Activated CD4-positive, alpha-beta T cell treated with anti-CD3 and anti-CD28 coated beads, Interleukin-2, Interleukin-6, amounts not matched to agents 100 ng/mL and 50 ng/mL, durations not matched to agents 16 hours and 8 hours (primary cell): ENCODE measurements at places on chromosomes 3 and 15.
A peak's percentile ranks its signal among the peaks of the same experiment; 100 is the strongest.

DNA sequence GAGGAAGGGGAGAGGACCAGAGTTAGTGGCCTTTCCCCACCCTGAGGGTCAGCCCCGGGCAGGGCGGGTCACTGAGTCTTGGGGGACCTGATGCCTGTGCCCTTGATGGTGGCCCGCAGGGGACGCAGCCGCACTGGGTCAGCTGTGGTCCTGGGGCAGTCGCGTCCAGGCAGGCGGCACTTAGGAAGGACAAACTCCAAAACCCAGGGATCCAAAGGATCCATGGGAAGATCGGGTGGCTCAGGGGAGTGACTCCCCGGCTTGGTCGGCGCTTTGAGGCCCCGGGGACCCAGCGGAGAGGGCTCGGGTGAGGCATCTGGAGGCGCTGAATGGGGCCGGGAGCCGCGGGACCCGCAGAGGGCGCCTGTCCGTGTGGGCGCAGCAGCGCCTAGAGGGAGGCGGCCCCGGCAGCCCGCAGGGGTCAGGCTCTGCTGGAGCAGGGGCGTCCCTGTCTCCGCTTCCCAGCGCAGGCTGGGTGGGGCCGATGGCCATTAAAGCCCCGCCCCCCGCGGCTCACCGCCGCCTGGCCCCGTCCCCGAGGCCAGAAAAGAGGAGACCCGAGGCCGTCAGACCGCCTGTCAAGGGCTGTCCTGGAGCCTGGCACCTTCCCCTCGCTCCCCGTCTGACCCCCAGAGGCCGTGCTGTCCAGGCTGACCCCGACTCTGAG lies 17.5 kb downstream of the CIDEC start:
- peak; percentile 20 for DNase-seq

GRCh38 chr3:152922554-152922953 lies 87.6 kb downstream of the P2RY1 start:
- no peak for DNase-seq

DNA sequence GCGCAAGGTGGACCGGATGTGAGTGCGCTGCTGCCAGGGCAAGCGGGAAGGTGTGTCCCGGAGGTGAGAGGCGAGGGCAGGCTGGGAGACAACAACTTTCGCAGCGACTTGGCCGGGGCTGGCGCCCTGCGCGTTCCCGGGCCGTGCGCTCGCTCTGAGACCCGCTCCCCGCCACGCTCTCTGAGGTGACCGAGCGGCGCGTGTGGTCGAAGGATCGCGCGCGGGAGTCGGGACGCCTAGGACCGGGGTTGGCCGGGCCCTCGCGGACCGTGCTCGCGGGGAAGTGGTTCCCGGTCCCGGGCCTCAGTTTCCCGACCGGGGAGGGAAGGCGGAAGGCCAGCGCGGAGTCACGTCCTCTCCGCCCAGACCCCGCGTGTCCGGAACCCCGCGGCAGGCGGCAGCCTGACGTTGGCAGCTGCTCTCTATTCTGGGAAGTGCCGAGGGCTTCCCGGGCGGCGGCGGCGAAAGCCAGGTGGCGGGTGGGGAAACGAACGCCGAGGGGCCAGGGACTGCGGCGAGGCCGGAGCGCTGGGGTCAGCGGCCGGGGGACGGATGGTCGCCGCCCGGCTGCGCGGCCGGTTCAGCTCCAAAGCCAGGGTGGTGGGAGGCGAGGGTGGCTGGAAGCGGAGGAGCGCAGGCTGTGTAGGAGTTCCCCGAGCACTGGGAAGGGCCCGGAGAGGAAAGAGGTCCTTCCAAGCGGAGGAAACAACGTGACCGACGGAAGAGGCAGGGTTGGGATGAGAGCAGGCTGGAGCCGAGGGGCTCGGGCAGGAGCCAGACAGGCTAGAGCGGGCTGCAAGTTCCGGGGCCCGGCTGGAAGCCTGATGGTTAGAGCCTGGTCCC lies 1.0 kb upstream of the IGF2BP2 start:
- peak; percentile 48 for DNase-seq

GRCh38 chr15:77599357-77599756 lies 33.4 kb downstream of the LINGO1 start:
- no peak for DNase-seq

DNA sequence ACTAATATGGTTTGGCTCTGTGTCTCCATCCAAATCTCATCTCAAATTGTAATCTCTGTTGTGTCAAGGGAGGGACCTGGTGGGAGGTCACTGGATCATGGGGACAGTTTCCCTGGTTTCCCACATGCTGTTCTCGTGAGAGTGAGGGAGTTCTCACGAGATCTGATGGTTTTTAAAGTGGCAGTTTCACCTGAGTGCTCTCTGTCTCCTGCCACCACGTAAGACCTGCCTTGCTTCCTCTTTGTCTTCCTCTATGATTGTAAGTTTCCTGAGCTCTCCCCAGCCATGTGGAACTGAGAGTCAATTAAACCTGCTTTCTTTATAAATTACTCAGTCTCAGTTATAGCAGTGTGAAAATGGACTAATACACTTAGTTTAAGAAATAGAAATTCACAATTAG lies 228.9 kb downstream of the CD47 start:
- DNase-seq, result no peak

DNA sequence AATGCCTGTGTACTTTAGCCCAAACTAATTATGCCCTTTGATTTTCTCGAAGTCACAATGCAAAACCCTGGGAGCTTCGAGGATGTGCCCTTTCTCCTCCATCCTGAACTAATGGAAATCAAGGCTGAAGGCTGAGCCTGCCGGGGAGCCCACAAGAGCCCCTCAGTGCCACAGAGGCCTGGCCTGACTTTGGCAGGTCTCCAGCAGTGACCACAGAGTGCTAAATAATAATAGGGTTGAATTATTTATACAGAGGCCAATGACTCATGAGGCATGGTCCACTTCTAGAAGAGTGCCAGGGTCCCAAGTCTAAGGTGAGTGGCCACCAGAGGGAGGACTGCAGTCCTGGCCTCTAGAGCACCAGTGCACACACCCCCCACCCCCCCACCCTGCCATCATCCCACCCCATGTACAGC lies 19.1 kb upstream of the GLCE start:
- DNase-seq, result no peak

DNA sequence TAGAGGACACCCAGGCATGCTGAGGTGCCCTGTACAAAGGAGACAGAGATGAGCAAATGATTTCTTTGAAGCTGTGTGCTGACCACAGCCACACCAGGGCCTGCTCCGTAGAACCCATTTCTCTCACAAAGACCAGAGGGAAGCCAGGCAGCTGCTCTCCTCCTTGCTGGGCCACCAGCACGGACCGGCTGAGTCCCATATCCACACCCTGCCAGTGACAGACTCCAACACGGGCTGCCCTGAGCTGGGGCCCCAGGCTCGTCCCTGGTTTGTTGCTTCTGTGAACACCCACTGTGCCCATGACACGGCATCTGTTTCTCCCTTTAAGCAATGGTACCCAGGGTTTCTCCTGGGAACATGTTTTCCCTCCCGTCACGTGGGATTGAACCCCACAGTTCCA lies 284.5 kb downstream of the ADAMTS17 start:
- no peak for DNase-seq

GRCh38 chr15:87209891-87210689 lies 1046.4 kb downstream of the NTRK3 start:
- DNase-seq, result no peak

DNA sequence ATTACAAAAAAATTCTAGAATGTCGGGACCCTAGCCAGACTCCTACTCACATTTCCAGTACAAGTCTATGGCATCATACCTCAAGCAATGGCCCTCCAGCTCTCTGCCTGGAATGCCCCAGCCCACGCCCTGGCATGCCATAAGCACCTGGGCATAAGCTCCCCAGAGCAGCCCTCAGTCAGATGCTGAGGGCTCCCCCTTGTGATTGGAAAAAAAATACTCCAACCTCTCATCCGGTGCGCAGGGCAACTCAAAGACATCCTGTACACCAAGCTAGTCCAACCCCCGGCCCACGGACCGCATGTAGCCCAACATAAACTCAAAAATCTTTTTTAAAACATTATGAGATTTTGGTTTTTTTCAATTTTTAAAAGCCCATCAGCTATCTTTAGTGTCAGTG lies 115.4 kb downstream of the NEK10 start:
- DNase-seq, result peak; percentile 43

- DNase-seq, result no peak
Measured at GRCh38 chr3:178673529-178673928, 137.3 kb downstream of the KCNMB2 start.

- DNase-seq, result no peak
Measured at GRCh38 chr3:172577987-172578570, 54.8 kb upstream of the TNFSF10 start.

GRCh38 chr3:64327100-64327804 lies 102.0 kb upstream of the PRICKLE2 start:
- no peak for DNase-seq

- DNase-seq, result no peak
Measured at GRCh38 chr3:49654955-49655556, 19.1 kb upstream of the APEH start.

- no peak for DNase-seq
Measured at GRCh38 chr15:90105521-90105920, 3.3 kb upstream of the IDH2 start.

- DNase-seq, result no peak
Measured at GRCh38 chr3:188706176-188706575, 465.6 kb upstream of the TPRG1 start.

- no peak for DNase-seq
Measured at GRCh38 chr3:122268257-122269024, 56.6 kb upstream of the CSTA start.

DNA sequence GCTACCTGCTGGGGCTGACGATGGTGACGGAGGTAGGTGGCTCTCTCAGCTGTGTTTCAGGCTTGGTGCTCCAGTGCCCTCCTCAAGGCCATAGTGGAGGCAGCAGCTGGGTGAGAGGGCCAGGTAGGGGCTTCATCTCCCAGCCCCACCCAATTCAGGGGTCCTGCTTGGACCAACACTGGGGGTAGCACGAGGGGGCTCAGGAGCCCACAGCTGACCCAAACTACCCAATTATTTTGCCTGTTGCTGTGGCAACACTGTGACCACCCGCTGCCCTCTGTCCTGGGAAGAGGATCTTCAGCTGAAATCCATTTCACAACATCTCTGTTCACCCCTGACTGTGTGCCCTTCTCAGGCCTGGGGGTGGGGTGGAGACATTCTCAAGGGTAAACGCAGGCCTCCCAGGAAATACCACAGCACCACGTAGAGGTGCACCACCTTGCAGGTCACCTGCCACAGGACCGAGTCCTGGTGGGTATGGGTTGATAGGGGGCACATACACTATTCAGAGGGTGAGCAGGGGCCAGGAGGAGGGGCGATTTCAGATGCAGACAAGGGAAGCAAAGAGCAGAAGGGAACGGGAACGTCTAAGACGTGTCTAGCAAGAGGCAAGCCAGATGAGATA lies 62.7 kb downstream of the GRIP2 start:
- no peak for DNase-seq

DNA sequence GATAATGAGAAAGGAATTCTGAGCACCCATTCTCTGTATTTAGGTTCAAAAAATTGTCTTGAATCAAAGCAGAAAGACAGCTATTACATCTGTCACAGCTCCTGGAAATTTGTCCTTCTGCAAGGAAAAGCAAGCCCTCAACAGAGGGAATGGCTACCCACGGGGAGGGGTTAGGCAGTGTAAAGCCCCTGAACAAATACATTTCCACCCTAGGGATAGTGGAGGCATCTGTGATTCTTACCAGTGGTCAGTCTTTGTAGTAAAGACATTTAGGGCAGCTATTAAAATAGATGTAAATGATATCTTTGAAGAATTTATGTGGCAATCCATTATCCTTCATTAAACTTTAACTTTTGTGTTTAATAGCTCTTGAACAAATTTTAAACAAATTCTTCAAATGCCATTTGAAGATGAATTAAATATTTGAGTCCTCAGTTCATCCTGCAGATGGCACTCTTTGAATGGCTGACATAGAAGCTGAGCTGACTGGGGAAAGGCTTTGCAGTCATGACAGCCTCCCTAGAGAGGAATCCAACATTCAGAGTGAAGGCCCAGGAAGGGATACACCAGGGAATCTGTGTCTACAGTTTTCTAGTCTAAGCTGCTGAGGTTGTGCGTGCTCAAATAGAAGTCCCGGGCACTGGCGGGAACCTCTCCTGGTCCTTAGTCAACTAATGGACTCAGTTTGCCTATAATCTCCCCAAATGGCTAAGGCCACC lies 359.7 kb upstream of the ROPN1 start:
- DNase-seq, result peak; percentile 30

- no peak for DNase-seq
Measured at GRCh38 chr3:47495111-47495510, 18.4 kb downstream of the ELP6 start.

DNA sequence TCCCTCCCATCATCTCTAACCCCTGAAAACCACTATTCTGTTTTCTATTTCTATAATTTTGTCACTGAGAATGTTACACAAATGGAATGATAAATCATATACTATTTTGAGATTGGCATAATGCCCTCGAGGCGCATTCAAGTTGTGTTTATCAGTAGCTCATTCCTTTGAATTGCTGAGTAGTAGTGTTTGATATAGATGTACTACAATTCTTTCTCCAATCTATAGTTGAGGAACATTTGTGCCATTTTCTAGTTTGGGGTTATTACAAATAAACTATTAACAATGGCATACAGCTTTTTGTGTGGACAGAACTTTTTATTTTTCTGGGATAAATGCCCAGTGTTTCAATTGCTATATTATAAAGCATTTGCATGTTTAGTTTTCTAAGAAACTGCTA lies 86.0 kb downstream of the CCR1 start:
- no peak for DNase-seq

- DNase-seq, result peak; percentile 64
Measured at GRCh38 chr3:72270072-72270681, 485.2 kb upstream of the PROK2 start.

DNA sequence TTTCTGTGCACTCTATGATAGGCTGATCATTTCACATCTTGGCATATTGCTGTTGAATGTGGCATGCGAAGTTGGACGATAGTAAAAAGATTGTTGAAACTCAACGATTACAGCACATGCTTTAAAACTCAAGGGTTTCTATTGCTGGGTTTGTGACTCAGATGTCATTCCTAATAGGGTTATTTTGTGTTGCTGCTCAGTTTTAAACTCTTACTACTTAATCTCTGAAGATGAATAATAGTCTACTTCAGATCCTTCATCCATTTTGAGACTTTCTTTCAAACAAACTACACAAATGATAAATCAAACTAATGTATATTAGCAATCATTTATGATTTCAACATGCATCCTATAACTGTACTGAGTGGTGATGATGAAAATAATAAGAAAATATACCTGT lies 71.3 kb upstream of the MBNL1 start:
- peak; percentile 62 for DNase-seq

DNA sequence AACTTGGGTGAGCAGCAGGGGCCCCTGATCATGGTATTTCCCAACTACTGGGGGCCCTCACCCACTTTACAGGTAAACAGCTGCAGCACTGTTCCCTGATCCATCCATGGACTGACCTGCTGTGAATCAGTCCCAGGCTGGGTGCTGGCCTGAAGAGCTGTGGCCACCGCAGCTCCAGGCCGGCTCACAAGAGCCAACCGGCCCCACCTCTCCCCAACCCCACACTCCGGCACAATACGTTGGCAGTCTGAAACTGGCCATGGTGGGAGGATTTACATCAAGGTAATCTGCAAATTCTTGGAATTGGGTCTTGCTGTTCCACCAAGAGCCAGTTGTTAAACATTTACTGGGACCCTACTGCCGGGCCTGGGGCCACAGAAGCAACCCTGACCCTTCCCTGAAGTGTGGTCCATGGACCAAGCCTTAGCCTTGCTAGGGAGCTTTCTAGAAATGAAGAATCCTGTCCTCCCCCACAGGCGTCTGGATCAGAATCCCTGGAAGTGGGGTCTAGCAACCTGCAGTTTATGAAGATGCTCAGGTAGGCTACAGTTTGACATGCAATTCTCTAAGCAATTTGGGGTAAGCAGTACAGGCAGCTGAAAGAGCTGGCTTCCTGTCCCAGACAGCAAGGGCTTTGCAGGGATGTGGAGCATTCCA lies 3.7 kb downstream of the SLC6A20 start:
- DNase-seq, result no peak

- no peak for DNase-seq
Measured at GRCh38 chr15:31293655-31294054, 33.0 kb upstream of the KLF13 start.
